ENCODE measurements at places on chromosomes 7 and 10.

GRCh38 chr7:816751-817671 is 15.3 kb upstream of the SUN1 start:
- no peak for DNase-seq

DNA sequence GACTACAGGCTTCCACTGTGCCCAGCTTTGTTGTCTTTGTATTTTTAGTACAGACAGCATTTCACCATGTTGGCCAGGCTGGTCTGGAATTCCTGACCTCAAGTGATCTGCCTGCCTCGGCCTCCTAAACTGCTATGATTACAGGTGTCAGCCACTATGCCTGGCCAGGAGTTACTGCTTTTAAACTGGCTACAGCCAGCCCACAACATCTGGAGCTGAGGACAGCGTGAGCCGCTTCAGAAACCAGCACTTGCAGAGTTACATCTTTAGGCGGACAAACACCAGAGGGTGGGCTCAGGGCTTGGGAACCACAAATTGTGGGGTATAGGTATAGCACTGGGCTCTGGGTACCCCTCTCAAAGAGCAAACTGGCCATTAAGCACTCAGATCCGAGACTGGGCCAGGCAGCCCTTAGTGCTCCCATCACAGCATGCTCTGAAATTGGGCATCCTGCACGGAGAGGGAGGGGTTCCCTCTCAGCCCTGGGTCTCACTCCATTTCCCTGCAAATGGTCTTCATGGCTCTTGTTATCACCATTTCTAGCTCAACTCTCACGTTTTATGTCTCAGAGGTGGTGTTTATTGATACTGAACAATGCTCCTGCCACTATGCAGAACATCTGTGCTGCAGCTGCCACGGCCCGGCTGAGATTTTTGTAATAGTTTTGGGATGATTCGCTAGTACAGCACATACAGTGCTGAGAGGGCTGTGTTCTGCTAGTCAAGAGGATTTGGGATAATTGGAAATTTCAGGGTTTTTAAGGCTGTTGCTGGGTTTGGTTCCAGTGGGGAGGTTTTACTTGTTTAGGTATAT is 146.4 kb upstream of the LYZL2 start:
- no peak for DNase-seq

- no peak for DNase-seq
Measured at GRCh38 chr7:111564078-111564477, 1.8 kb upstream of the IMMP2L start.

- DNase-seq: no peak
Measured at GRCh38 chr7:121620953-121621606, 225.0 kb upstream of the FAM3C start.

GRCh38 chr10:127195571-127196281 is 665 bp downstream of the INSYN2A start:
- DNase-seq: no peak

GRCh38 chr7:2802101-2802500 is 42.0 kb downstream of the GNA12 start:
- no peak for DNase-seq

DNA sequence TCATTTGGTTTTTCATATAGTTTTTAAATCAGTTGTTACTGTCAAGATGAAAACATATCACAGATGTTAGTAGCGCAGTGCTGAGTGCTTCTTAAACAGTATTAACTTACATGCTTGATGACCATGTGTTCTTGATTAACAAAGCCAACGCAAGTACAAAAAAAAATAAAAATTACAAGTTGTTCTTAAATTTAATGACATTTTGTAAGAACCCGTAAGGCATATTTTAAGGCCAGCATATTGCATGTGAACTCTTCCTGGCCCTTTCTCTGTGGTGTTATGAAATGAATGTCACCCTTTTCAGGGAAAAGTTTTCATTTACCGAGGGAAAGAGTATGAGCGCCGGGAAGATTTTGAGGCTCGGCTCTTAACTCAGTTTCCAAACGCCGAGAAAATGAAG is 140.4 kb upstream of the NPS start:
- DNase-seq: no peak

DNA sequence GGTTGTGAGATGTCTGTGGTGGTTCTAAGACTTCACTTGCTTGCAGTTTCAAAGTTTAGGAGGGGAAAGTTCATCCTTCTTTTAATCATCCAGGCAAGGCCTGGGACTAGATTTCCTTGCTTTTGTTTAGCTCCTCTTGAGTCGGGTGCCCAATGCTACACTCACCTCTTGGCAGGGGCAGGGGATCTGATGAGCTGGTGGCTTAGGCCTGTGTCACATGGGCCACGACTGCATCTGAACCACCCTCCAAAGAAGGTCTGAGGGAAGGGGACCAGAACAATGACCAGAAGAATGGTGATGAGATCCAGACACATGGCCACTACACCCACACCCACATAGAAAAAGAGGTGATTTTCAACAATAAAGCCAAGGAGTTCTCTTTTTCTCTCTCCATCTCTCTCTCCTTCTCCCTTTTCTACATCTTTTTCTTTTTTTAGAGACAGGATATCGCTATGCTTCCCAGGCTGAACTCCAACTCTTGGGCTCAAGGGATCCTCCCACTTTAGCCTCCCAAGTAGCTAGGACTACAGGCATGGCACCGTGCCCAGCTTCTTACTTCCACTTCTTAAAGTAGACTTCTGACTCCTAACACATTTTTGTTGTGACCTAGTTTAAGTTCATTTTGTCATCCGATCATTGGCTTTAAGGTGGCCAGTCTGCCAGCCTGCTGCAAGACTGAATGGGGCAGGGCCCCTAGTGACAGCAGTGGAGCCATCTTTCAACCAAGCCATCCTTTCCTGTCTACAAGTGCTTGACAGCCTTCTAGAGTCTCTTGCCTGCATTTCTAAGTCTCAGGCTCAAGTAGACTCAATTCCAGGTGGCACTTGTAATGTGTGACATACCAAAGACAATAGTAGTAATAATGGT is 350.9 kb downstream of the RNLS start:
- peak; percentile 79 for DNase-seq

DNA sequence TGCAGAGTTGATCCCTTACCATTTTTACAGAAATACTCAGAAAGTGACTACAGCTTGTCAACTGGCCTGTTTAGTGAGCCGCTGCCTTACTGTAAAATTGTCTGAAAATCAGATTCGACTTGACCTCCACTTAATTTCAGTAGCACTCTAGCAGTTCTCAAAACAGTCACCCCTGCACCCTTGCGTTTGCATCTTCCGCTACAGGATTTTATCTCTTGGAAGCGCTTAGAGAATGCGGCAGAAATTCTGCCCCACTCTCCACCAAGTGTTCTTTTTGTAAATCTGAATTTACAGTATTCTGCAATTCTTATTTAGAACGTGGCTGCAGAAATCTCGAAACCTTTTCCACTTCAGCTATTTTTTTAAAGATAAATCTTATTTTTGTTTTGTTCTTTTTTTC is 1.9 kb upstream of the TWIST1 start:
- DNase-seq: no peak

GRCh38 chr10:18202680-18203460 is 62.6 kb downstream of the CACNB2 start:
- no peak for DNase-seq

- no peak for DNase-seq
Measured at GRCh38 chr10:84675060-84675459, 346.7 kb downstream of the CCSER2 start.

GRCh38 chr7:108002726-108003598 is at the start of gene LAMB1:
Gene LAMB1 (minus strand): TSS chr7:108003161. CDS start chr7:108002885, 276 bp downstream.
- DNase-seq: no peak

- no peak for DNase-seq
Measured at GRCh38 chr10:108204528-108205305, 1040.2 kb upstream of the SORCS1 start.

GRCh38 chr7:15335390-15335789 is 226.4 kb downstream of the AGMO start:
- no peak for DNase-seq

- DNase-seq: no peak
Measured at GRCh38 chr7:52473756-52474155, 561.7 kb upstream of the POM121L12 start.

GRCh38 chr10:133173860-133174640 is 14.0 kb downstream of the KNDC1 start:
- DNase-seq: no peak

DNA sequence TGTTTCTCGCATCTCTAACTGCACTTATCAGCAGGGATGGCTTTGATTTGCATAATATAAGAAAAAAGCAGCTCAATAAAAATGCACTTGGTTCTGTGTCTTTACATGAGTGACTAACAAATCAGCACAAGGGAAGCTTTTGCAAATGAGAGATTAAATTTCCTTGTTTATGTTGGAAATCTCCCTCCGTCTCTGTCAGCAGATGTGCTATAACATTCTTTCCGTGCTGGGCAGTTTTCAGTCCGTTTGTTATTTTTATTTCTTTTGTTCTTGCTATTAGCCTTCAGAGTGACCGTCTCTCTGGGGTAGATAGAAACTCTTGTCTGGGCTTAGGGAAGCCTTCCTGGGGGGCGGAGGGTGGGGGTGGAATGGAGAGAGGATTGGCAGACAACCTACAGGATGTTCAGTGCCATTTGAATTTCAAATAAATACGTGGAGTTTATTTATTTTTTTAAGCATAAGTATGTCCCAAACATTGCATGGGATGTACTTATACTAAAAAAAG is 96.0 kb downstream of the GATA3 start:
- no peak for DNase-seq

DNA sequence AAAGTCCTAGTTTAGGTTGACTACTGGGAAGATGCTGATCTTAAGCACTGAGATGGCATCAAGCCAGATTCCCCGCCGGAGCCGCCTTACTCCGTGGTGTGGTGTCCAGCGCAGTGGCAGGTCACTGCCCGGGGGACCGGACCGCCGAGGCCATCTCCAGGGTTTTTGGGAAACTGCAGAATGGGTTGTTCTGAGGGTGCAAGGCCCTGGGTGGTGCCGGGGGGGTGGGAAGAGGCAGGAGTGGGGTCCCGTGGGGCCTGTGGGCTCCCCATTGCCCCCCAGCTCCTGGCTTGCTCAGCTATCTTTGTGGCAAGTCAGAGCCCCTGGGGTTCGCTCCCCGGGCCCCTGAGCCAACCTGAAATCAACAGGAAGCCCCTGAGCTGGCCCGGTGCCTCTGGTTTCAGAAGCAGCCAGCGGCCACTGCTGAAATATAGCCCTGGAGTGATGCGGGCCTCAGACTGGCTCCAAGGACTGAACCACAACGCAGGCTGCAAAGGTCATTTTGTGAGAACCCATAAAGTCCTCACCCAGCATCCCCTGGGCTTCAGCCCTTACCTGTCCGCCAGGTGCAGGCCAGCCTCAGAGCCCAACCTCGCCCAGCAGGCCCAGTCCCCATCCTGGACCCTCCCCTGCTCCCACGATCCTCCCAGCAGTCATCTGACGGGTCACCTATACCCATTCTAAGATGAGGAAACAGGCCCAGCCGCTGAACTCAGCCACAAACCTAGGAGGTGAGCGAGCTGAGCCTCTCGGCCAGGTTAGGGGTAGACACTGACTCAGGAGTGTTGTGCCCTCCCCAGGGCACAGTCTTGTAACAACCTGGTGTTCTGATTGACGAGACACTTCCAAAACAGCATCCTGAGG is 102.7 kb downstream of the PDGFA start:
- DNase-seq: no peak

- DNase-seq: no peak
Measured at GRCh38 chr7:72751978-72752377, 76.0 kb downstream of the TYW1B start.

GRCh38 chr7:127594490-127594889 is 954 bp downstream of the FSCN3 start:
- DNase-seq: no peak

All from coronary artery (tissue), 2 donors.